ENCODE measurements at places on chromosomes 7 and 10. TPM values are rescaled to one million over a fixed set of nuclear protein-coding genes. Genes with fewer than 3 reads are reported as not detected.

PKD1L1 gene
- 0.63 TPM for total RNA-seq

CLDN3 gene
- total RNA-seq, result not detected

NEUROG3 gene
- not detected for total RNA-seq

SPDYE2 gene
- not detected for total RNA-seq

AS3MT gene
- total RNA-seq, result not detected

KIAA1549 gene
- 3.0 TPM for total RNA-seq

BTBD16 gene
- total RNA-seq, result not detected

EPDR1 gene
- not detected for total RNA-seq

VSTM4 gene
- total RNA-seq, result not detected

FAS gene
- 21.0 TPM for total RNA-seq

FBXO24 gene
- total RNA-seq, result 1.7 TPM
